NCI-H526 treated with DMSO at 0.1 percent for 48 hours (cell line): ENCODE measurements at places on chromosomes 16 and 17.

DNA sequence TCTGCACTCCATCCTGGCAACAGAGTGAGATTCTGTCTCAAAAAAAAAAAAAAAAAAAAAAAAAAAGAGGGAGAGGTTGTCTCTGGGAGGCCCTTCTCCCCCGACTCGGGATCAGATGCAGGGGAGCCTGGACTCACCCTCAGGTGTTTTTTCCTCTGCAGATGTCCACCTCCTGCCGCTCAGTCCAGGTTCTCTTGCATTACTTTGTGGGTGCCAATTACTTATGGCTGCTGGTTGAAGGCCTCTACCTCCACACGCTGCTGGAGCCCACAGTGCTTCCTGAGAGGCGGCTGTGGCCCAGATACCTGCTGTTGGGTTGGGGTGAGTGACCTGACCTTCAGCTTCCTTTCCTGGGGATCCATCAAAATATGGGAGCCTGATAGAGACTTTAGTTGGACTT lies 34.1 kb downstream of the GLP2R start:
- no peak for DNase-seq

DNA sequence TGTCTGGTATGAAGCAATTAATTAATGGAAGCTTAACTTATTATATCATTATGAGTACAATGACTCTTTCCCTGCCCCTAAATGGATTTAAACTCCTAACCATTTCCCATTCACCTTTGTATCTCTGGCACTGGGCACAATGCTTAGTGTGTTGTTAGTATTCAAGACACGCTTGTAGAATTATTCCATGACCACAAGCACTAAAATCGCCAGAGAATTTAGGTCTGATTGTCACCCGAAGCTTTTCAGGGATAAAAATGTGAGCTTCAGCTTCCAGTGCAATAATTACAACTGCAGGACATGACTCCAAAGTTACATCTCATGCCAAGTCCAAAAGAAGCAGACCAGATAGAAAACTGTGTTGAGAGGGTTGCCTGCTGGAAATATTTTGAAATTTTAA lies 101.6 kb downstream of the CDH8 start:
- DNase-seq = no peak

DNA sequence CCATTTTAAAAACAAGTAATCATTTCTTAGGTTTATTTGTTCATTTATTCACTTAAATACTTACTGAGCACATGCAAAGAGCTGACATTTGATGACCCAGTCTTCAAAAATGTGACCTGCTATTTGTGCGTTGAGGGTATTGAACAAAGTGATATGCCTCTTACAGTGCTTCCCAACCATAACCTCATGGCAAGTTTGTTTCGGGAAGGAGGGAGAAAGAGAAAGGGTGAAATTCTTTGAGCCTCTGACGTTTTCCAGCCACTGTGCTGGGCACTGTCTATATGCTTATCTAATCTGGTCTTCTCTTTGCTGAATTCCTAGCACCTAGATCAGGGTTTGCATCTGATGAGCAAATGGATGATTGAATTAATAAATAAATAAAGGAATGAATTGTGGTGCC lies 479.1 kb downstream of the HAPSTR1 start:
- no peak for DNase-seq

GRCh38 chr17:40060887-40061608 lies 1.7 kb upstream of the THRA start:
- DNase-seq = no peak

DNA sequence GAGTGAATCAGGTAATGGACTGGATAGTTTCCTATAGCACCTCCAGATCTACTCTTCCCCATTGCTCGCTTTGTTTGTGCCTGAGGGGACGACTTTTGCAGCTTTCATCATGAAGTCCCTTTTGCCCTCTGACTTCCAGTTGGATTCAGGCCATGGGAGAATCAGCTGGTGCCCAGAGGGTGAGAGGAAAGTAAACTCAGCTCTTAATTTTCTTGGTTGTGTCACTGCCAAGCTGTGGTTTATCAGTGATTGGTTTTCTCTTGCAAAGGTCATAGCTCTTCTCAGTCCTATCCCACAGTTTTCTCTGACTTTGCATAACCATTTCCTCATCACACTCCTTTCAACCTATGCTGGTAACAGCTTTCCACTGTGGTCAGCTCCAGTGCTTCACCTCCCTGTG lies 200.1 kb downstream of the KCNJ2 start:
- DNase-seq = no peak

DNA sequence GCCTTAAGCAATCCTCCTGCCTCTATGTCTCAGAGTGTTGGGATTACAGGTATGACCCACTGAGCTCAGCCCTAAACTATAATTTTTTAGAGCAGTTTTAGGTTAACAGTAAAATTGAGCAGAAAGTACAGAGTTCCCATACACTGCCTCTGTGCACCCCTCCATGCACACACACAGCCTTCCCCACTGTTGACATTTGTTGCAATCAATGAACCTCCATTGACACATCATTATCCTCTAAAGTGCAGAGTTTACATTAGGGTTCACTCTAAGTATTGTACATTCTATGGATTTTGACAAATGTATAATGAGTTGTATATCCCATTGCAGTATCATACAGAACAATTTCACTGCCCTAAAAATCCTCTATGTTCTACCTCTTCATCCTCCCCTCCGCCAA lies 35.0 kb downstream of the NGFR start:
- DNase-seq = no peak

- no peak for DNase-seq
These were observed 571 bp downstream of the CAVIN1 start for GRCh38 chr17:42422412-42422957.
